ENCODE measurements at places on chromosomes 16 and 17.
A peak's percentile ranks its signal among the peaks of the same experiment; 100 is the strongest.

DNA sequence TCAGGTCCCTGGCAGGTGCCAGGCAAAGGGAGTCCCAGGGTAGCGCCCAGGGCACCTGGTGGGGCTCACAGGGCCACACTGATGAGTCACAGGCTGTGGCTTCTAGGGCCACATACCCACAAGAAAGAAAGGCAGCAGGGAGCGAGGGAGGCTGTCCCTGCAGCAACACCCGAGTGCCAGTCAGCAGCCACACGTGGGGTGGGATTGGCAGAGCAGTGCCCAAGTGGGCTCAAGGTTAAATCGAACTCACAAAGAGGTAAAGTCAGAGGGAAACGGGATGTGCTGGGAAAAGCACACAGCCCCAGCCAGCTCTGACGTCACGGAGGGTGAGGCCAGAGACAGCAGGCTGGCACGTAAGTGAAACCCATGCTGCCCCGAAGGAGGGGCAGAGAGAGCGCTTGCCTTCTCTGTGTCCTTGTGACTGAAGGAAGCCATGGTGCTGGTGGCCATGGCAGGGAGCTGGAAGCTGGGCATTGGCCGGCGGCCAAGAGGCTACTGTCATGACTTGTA lies 33.8 kb downstream of the FA2H start:
- DNase-seq, result peak; percentile 73

DNA sequence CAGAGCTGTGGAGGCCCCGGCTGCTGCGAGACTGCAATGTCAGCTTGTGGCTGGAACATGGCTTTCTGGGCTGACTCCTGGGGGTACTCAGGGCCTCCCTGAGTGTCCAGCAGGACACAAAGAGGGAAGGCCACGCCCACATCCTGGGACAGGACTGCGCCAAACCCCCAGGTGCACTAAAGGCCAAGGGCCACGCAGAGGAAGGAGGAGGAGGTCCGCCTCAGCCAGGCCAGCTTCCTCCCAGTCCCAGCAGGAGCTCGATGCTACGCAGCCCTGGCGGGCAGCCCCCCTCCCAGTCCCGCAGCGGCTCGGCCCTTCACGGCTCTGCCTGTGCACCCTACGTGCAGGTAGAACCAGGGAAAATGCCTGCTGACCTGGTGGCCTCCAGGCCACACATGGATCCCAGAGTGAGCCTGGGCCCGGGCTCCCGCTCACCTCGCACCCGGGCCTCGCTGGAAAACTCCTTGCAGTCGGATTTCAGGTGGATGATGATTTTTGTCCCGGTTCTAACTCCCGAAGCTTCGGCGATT lies 21.2 kb downstream of the DNASE1 start:
- DNase-seq, result no peak

- no peak for DNase-seq
These were observed 1067.9 kb upstream of the EEF2KMT start for GRCh38 chr16:6165330-6165979.

GRCh38 chr16:89409161-89409711 lies 81.1 kb downstream of the ANKRD11 start:
- DNase-seq, result no peak

GRCh38 chr16:49366669-49367068 lies 6.9 kb upstream of the C16orf78 start:
- DNase-seq, result no peak

GRCh38 chr16:28984091-28984490 lies 761 bp upstream of the LAT start:
- DNase-seq, result no peak

- DNase-seq, result no peak
These were observed 5.2 kb downstream of the PRSS53 start for GRCh38 chr16:31083556-31083955.

DNA sequence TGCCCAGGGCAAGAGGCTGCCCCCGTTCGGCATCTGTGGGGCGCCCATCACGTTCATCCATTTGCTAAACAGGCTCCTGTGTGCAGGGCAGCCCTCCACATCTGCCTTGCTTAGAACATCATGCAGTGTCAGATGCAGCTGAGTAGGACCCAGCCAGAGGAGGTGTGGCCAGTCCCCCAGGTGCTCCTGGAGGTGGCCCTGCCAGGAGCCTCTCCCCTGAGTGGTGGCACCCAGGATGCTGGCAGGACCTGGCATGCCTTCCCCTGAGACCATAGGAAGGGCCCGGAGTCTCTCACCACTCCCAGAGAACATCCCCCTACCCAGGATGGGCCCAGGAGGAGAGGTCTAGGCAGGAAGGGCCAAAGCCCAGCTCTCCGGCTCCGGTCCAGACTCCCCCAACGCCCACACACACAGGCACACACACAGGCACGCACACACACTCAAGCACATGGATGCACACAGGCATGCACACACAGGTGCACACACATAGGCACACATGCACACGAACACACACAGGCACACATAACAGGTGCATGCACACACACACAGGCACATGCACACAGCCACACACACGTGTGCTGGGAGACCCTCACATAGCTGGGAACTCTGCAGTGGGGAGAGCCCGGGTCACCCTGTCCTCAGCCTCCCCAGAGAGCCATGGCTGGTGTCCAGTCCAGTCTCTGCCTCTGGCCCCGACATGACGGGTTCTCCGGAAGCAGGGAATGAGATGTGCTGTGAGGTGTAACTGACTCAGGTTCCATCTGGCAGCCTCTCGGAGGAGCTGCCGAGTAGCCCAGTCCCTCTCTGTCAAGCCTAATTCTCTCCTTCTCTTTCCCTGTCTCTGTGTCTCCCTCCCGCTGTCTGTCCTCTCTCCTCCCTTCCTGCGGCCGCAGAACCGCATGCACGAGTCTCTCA lies 74.6 kb downstream of the AMFR start:
- DNase-seq, result peak; percentile 74

DNA sequence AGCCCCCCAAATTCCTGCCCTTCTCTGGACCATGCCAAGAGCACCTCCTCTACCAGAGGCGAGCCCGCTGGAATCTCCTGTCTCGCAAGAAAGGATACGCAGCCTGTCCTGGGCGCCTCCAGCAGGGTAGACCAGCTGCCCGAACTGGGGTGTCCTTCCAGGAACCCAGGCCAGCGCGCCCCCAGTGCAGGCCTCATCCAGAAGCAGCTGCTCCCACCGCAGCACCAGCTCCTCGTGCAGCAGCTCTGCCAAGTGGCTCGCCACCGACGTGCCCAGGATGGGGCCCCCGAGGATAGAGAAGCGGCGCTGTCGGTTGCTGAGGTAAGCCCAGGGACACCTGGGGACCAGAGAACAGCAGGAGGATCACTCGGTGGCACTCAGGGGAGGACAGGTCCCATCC lies 4.8 kb downstream of the TAF1C start:
- no peak for DNase-seq

GRCh38 chr16:29892458-29892813 lies 6.9 kb downstream of the SEZ6L2 start:
- DNase-seq, result no peak

All from posterior vena cava (tissue), 2 donors.